ENCODE measurements at places on chromosomes 11 and 22.
A peak's percentile ranks its signal among the peaks of the same experiment; 100 is the strongest.

- peak; percentile 61 for DNase-seq
Observed at GRCh38 chr11:33899400-33900037, 7.6 kb upstream of the LMO2 start.

- DNase-seq: no peak
Observed at GRCh38 chr11:105610871-105611571, 1.1 kb downstream of the GRIA4 start.

DNA sequence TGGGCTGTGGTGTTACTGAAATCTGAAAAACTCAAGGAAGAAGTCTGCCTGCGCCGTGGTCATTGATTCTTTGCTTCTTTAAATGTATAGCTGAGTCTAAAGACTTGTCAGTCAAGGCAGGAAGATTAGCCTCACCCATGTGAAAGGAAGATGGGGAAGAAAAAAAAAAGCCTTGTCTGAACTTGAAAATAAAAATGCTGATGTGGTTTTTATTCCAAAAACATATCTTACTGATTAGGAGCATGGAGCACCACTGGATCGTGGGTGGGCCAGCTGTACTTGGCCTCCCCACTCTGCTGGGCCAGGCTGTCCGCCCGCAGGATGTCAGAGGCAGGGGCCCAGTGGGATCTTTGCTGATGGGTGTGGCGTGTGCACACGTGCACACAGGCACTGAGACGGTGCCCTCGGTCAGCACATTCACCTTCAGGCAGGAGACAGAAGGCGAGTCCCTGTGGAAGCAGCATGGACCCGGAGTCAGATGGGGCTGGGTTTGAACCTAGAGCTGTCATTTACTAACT lies 111.9 kb downstream of the WNT7B start:
- no peak for DNase-seq

GRCh38 chr22:48579928-48580309 lies 1247.8 kb downstream of the BRD1 start:
- no peak for DNase-seq

Measured in HS-5 (cell line).